ENCODE measurements at places on chromosomes 3 and 15.

DNA sequence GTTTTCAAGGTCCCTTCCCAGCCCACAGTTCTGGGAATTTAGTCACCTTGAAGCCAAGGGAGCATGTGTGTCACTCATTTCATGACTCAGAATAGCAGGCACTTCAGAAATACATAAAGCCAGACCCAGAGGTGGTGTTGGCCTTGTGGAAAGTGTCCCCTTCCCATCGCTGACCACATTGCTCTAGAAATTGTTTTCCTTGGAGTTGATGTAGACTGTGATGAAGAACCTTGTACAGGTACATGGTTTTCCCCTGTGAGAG lies 158.8 kb downstream of the SLCO3A1 start:
- no peak for DNase-seq

DNA sequence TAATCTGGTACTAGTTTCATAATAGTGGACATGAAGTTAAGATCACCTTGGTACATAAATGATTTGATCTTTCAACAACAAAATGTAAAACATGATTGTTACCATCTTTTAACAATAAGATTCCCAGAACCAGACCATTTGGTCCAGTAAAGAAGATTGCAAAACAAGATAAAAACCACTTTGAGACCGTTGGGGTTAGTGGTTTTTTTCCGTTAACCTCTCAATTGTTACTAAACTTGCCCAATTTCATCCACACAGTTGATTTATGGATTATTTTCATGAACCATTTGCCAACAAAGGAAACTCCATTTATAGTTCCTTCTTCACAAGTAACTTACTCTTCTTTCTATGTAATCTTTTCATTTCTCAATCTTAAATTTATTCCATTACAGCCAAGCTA lies 53.8 kb downstream of the ATP8B4 start:
- no peak for DNase-seq

- DNase-seq: no peak
Measured at GRCh38 chr3:29335438-29335837, 54.6 kb downstream of the RBMS3 start.

GRCh38 chr3:69505770-69506407 lies 120.0 kb upstream of the FRMD4B start:
- DNase-seq: no peak

DNA sequence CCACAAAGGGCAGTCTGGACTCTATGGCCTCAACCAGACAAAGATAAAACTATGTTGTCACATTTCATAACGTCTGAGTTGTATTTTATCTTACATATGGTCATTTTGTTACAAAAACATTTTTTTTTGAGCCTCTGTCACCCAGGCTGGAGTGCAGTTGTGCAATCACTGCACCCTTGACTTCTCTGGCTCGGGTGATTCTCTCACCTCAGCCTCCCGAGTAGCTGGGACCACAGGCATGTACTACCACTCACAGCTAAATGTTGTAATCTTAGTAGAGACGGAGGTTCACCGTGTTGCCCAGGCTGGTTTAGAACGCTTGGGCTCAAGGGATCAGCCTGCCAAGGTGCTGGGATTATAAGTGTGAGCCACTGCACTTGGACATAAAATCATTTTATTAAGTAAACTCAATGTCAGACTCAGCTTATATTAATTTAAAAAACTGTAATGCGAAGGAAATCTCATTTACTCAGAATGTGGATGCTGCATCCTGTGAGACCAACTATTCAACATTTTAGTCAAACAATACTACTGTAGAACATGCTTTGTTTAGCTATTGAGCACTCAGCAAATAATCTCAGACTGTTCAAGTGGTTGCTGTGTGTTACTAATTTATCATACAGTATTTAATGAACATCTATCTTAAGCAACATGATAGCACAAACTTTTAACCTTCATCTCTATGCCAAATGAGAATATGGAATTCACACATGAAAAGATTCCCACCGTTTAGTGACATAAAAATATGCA lies 209.2 kb downstream of the TBL1XR1 start:
- no peak for DNase-seq

- DNase-seq: no peak
Measured at GRCh38 chr15:61169904-61170695, 59.0 kb downstream of the RORA start.

Measured in activated CD4-positive, CD25-positive, alpha-beta regulatory T cell treated with anti-CD3 and anti-CD28 coated beads, Interleukin-2, amount 50 U/mL, for 16 hours (primary cell).